ENCODE measurements at places on chromosomes 16 and 17.

- no peak for DNase-seq
These were observed 9.9 kb downstream of the CAPNS2 start for GRCh38 chr16:55576384-55576783.

- DNase-seq = peak; percentile 91
These were observed 223.2 kb downstream of the C16orf78 start for GRCh38 chr16:49596648-49597291.

- DNase-seq = no peak
These were observed 44.4 kb downstream of the DNAH9 start for GRCh38 chr17:11642655-11643054.

DNA sequence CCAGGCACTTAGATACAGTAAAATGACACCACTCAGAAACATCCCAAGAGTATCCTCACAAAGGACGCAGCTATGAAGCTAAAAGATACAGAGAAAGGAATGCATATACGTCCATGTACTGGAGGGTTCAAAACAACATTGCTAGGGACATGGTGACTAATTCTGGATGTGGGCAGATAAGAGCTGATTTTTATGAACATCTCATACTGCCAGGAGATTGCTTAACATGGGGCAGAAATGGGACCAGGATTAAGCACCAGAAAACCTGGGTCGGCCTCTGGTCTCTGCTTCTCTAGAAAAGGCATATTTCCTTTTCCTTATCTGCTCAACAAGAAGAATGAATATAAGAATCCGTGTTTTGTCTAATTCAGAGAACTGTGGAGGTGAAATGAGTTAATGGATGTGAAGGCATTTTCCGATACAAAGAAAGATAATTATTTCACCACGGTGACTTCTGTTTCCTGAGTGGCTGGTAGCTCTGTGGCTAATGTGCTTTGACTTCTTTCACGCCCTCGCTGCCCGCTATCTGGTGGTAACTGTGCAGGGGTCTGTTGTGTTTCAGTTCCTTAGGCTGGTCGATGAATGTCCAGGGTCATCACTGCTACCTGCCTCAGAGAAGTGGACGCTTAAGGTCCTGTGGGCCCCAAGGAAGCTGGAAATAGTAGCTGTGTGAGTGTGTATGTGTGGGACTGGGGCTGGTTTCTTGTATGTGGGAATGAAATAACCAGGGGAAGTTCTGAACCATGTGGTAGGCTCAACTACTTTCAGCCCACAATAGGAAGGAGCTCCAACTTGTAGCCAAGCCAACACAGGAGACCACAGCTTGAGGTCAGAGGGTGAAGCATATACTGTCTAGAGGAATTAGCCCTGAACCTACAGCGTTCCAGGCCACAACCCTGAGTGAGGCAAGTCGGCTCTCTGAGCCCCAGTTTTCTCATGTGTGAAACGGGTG lies 15.8 kb upstream of the CCL5 start:
- DNase-seq = no peak

GRCh38 chr17:11928436-11928835 lies 68.8 kb downstream of the ZNF18 start:
- DNase-seq = no peak

DNA sequence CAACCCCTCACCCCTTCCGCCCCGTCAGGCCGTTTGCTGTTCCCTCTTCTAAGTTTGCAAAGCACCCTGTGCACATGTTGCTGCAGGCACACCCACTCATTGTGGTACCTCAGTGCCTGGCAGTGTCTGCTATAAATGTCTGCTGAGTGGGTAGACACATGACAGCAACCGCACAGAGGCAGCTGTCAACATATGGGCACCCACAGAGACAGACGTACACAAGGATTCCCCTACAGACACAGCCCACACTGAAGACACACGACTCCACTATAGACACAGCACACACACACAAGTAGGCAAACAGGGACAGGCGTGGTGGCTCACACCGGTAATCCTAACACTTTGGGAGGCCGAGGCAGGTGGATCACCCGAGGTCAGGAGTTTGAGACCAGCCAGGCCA lies 17.8 kb upstream of the CRK start:
- no peak for DNase-seq

DNA sequence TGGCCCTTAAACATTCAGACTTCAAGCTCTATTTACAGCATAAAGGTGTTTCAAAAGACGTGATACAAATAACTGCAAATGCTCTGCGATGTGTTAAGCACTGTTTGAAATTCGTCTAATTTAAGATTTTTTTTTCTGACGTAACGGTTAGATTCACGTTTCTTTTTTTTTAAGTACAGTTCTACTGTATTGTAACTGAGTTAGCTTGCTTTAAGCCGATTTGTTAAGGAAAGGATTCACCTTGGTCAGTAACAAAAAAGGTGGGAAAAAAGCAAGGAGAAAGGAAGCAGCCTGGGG lies 681 bp upstream of the MAPT start:
- no peak for DNase-seq

- no peak for DNase-seq
These were observed 3.6 kb downstream of the SLC43A2 start for GRCh38 chr17:1625053-1625452.

DNA sequence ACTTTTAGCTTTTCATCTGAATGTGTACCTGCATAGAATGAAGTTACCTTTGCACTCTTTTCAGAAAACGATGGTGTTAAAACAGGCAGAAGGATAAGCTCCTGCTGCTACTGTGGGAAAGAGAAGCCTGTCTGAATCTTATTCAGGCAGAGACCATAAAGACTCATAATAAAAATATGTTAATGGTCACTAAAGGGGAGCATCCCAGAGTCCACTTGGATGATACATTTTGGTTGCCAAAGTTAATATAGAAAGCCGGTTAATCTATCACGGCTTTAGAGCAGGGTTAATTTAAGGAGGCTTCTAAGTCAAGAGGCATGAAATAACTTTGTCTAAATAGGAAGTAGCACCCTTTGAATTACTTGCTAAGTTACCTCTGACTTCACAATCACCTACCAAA lies 2.9 kb downstream of the MARCHF10 start:
- no peak for DNase-seq

GRCh38 chr17:51873302-51873701 lies 285.2 kb downstream of the CA10 start:
- DNase-seq = no peak

GRCh38 chr16:4664538-4665418 lies 28.6 kb upstream of the NUDT16L1 start:
- no peak for DNase-seq

GRCh38 chr17:27793168-27793905 lies 7.0 kb downstream of the NOS2 start:
- DNase-seq = no peak

DNA sequence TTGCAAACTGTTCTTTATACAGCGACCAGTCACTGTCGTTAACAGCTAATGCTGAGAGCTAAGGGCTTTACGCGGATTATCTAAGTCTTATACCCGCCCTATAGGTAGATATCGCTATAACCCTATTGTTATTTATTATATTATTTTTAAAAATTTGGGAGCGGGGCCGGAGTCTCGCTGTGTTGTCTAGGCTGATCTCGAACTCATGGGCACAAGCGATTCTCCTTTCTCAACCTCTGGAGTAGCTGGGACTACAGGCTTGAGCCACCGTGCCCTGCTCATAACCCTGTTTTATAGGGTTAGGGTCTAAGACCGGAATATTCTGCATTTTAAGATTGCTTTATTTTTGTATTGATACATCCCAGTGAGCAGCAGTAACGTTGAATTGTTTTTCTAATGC lies 24.7 kb downstream of the DEF8 start:
- no peak for DNase-seq

DNA sequence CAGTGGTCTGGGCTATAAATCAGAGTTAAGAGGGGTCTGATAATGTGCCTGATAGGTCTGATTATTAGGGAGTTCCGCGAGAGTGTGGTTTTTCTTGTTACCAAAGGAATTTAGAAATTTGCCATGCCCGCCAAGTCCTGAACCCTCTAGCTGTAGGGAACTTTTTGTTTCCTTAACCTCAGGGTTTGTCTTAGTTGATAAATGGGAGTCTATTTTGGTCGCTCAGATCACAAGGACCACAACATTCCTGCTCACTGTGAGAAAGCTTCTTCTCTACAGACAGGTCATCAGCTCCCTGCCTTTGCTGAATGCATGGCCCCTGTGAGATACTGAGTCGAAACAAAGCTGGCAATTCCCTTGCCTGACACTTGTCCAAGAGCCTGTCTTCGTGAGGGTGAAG lies 497.8 kb downstream of the HS3ST4 start:
- DNase-seq = no peak

DNA sequence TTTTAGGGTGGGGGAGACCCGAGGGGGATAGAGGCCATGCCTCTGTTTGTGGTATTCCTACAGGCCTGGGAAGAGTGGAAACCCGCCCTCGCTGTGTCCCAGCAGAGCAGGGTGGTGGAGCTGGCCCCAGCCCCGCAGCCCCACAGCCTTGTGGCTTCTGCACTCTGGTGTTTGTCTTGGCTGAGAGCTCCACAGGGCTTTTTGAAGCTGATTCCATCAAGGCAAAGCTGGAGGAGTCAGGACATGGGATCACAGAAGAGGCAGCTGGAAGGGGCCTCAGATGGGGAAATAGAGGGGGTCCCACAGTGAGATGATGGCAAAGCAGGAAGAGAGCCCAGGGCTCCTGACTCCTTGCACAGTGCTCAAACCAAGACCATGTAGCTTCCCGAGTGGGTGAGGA lies 5.0 kb upstream of the WFIKKN2 start:
- no peak for DNase-seq

DNA sequence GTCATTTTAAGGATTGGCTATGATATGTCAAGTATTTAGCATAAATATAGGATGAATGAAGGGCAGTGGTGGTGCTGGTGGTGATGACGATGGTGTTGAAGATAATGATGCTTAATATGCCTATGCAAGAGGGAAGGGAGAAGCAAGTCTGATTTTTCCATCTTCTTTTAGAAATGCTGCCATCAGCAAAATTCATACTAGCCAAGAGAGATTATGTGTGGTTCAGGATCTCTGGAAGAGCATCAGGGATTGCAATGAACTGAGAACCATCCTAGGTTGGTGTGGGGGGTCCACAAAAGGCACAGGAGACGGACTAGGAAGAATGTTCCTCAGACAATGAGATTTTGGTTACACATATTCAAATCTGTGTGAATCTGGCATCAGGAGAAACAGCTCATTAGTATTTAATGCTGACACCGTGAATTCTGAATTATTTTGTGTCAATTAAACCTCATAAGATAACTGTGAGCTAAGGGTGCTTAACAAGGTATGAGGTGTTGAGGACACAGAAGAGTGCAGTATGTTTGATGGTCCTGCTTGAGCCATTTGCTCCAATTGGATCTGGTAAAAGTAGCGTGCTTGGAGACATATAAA lies 1120.8 kb upstream of the GOT2 start:
- no peak for DNase-seq

DNA sequence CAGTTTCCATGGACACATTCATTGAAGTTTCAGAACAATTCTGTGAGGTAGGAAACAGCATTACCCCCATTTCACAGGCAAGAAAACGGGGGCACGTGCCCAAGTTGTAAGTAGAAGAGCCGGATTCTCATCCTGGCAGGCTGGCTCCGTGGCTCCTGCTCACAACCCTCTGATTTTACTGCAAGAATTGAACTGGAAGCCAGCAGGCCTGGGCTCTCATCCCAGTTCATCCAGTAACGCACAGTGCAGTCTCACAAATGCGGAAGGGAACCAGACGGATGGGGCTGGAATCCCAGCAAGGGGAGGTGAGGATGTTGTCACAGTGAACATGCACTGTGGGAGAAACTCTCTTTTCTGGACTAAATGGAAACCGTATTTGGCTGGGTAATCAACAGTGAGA lies 40.7 kb upstream of the DOC2B start:
- DNase-seq = no peak

DNA sequence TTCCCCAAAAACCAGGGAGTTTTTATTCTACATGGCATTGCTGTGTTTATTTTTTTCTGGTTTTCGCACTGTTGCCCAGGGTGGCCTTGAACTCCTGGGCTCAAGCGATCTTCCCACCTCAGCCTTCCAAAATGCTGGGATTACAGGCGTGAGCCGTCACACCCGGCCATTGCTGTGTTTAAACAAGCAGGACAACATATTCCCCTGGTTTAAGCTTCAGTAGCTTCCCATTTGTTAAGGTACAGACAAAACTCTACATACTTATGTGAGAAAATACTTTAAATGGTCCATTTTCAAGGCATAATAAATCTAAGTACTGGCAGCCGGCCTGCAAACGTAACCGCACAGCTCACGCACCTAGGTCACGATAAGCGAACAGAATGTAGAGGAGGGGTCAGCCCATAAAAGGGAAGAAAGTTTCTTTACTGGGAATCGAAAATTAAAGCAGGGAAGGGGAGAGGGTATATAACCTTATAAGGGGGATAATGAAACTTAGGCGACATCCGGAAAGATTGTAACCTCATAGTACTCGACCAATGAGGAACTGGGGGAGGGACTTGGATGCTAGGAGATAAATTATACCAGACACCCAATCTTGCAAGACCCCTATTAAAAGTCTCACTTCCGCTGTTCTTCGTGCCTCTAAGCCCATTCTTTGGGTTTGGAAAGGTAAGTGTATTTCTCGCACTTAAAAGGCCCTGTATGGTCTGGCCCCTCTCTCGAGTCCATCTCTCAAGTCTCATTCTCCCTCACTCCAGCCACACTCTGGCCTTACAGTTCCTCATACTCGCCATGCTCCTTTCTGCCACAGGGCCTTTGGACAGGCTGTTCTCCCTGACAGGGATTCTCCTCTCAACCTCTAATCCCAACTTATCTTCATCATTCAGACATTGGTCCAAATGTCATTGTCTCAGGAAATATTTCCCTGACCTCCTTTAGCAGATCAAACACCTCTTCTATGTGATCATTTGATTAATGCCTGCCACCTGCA lies 59.2 kb downstream of the TEX14 start:
- DNase-seq = no peak

- no peak for DNase-seq
These were observed 78.0 kb downstream of the MGAT5B start for GRCh38 chr17:76946111-76946771.

DNA sequence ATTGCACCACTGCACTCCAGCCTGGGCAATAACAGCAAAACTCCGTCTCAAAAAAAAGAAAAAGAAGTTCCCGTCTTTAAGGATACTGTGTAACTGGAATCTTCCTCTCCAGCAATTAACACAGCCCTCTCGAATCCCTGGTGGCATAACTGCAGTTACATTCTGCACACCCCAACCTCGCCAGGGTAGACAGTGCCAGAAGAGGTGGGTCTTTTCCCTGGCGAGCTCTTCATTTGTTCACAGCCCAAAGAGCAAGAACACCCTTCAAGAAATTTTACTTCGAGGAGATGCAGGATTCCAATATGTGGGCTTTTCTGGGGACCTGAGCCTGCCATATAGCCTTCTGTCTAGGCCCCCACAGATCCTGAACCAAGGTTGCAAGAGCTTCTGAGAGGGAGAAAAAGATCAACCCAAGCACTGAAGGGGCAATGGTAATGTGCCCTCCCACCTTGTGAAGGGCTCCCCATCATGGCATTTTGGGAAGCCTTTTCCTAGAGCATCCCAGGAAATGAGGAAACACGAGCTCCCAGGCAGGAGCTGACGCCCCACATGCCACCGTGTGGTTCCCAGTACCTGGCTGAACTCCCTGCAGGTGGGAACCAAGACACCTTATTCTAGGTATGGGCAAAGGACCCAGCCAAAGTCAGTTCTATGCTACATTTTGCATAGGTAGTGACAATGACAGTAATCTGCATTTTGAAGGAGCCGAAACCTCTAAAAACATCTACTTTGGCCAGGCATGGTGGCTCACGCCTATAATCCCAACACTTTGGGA lies 26.9 kb downstream of the TK2 start:
- DNase-seq = no peak

Data from vagina (tissue), 2 donors.